ENCODE measurements at places on chromosomes 7 and 10.

DNA sequence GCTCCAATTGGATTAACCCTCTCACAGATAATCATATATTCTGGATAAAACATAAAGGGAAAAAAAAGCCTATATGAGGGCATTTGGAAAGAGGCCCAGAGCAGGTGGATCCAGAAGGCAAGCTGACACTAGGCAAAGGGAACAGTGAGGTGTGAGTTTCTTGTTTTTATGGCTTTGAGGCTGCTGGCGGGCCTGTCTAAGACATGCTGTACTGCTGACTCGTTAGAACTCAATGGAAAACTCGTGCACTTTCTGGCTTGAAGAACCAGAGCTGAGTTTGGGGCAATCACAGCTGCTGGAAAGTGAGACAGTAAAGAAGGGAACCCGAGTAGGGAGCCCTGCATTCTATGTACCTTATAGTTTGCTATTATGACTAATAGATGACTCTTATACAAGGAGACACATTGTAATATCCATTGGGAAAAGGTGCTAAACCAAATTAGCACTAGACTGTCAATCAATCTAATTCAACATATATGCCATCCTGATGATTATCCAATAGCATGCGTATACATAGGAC is 637.1 kb downstream of the GATA3 start:
- no peak for DNase-seq

GRCh38 chr10:98340940-98341310 is 72.9 kb upstream of the LOXL4 start:
- no peak for DNase-seq

GRCh38 chr7:116786791-116787443 is 75.5 kb upstream of the CAPZA2 start:
- no peak for DNase-seq

GRCh38 chr7:23405240-23405618 is 65.1 kb downstream of the IGF2BP3 start:
- no peak for DNase-seq

GRCh38 chr10:59839576-59839975 is 66.8 kb downstream of the CCDC6 start:
- no peak for DNase-seq

- DNase-seq: no peak
Measured at GRCh38 chr7:24341691-24342413, 57.9 kb downstream of the NPY start.

- DNase-seq: no peak
Measured at GRCh38 chr7:84258628-84259027, 64.0 kb upstream of the SEMA3A start.

- DNase-seq: no peak
Measured at GRCh38 chr7:4794591-4795350, 19.3 kb downstream of the AP5Z1 start.

DNA sequence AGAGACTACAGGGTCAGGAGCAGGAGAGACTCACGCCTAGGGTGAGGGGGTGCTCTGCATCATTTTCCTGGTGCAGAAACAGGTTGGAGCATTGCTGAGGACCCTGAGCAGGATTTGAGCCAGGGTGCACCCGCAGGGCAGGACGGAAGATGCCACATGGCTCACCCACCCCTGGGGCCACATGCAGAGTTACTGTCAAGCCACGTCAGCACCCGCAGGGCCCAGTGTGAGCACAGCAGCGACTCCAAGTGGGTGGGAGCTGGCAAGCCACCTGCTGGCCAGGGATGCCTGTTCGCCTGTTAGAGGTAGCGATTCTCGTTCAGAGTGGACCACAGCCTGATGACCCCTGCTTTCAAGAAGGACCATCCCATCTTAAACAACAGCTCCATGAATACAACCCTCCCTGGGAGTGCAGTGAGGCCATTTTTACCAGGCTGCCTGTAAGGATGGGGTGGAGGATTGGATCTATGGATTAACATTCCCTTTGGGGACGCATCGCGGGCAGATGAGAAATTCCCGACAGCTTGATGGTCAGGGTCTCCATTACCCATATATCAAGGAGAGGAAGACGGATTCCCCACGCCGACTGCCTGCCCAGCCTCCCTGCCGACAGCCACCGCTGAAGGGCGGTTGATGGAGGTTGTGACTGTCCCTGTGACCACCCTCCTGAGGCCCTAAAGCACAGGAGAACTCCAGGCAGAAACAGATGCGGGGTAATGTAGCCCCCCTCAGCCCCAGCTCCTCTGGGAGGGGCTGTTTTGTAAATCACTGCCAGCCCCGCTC is 101.1 kb upstream of the RET start:
- no peak for DNase-seq

GRCh38 chr10:6918305-6918704 is 338.2 kb upstream of the PRKCQ start:
- DNase-seq: peak; percentile 47

- DNase-seq: no peak
Measured at GRCh38 chr10:3919709-3920308, 134.8 kb upstream of the KLF6 start.

DNA sequence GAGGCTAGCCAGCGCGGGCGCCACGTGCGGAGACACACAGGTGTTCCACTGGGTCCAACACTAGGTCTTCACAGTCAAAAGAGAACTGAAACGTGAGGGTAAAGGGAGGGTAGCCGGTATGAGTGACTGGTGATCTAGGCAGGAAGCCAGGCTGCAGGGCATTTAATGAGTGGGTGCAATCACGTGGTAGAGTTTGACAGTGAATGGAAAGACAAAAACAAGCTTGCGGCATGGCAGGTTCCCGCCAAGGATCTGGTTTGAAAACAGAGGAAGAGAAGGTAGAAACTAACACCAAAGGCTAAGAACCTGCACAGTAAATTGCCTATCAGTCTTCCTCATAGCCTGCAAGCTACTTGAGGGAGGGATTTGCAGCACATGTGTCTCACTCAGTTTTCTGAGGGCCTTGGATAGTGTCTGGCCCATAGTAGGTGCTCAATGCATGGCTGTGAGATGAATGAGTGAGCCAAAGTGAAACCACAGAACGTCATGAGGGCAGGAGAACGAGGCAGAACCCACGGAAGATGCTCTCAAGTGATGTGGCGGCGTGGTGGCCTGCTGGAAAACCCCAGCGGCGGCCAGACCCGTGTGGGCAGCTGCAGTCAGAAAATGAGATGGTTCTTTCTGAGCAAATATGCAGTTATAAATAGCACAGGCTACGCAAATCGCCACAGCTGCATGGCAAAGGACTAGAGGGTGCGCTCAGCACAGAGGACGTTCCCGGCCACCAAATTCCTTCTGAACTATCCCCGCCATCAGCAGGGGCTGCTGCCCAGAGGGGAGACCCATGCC is 183.6 kb upstream of the NFE2L3 start:
- peak; percentile 57 for DNase-seq

- DNase-seq: no peak
Measured at GRCh38 chr7:29032146-29032545, 74.0 kb upstream of the TRIL start.

DNA sequence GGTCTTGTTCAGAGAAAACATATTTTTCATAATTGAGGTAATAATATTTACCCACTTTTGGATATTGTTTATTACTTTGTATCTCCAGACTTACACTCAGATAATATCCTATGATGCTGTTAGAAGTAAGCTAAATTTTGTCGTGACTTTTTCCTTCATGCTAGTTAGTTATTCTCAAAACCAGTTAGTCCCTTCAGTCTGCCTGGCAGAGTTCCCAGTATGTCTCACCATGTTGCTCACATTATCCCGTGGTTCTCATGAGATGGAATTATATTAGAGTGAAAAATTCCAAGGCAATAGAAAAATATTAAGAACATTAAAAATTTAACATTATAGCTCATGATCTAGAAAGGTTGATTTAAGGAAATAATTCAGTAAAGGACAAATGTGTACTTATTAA is 81.5 kb upstream of the SMIM30 start:
- no peak for DNase-seq

GRCh38 chr7:70937424-70937823 is 194.5 kb upstream of the GALNT17 start:
- DNase-seq: no peak

DNA sequence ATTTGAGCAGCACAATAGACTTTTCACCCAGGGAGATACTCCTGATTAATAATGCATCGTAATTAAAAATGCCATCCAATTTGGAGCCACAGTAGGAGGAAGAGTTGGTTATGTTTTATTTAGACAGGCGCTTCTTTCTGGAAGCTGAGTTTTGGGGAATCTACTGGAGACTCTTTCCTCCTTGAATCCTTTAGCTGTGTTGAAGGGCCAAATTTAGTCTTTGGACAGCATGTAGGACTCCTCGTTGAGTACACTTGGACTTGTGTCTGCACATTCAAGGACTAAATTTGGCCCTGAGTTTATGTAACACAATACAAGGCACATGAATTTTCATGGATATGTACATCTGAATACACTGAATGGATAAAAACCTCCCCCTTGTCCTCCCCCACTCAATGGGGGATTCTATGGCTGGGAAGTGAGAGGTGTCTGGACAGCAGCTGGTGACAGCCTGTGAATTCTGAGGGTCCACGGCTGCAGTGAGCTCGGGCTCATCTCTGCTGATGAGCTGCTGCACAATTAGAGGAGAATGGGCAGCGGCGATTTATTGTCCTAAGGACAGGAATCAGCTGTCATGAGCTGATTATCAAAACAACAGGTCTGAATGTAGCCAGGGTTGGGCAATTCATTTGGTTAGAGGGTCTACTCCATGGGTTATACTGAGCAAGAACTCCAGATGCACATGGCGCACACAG is 95.2 kb downstream of the PRTFDC1 start:
- DNase-seq: no peak

GRCh38 chr10:4147245-4147644 is 362.2 kb upstream of the KLF6 start:
- DNase-seq: no peak

DNA sequence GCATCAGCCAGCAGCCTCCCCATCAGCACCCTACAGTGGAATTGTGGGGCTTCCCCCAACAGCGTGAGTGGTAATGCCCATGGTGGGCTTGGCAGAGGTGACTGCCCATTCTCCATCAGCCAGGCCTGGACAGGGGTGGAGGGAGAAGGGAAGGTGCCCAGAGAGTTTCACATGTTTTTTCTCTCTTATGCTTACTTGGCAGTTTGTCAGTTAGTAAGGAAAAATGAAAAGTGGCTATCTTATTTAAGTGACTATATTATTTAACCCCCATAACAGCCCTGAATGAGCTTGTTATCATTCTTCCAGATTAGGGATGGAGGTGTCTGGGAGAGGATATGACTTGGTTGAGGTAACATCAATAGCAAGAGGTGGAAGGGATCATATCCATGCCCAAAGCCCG is 921.7 kb downstream of the GRID1 start:
- DNase-seq: no peak

DNA sequence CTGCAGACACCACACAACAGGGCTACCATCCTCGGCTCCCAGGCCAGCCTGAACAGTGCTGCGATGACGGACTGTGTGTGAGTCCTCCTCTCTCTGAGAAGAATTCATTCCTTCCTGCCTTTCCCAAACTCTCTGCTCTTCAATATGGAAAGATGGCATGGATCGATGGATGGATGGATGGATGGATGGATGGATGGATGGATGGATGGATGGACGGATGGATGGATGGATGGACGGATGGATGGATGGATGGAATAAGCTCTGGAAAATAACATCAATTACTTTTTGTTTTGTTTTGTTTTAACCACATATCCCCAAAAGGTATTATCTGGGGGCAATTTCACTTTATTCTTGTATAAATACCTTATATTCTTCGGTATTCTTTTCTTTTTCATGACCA is 151.9 kb downstream of the AKR1D1 start:
- no peak for DNase-seq

- no peak for DNase-seq
Measured at GRCh38 chr10:107813451-107814162, 649.1 kb upstream of the SORCS1 start.

GRCh38 chr10:115951242-115951641 is 321.8 kb downstream of the GFRA1 start:
- no peak for DNase-seq

DNA sequence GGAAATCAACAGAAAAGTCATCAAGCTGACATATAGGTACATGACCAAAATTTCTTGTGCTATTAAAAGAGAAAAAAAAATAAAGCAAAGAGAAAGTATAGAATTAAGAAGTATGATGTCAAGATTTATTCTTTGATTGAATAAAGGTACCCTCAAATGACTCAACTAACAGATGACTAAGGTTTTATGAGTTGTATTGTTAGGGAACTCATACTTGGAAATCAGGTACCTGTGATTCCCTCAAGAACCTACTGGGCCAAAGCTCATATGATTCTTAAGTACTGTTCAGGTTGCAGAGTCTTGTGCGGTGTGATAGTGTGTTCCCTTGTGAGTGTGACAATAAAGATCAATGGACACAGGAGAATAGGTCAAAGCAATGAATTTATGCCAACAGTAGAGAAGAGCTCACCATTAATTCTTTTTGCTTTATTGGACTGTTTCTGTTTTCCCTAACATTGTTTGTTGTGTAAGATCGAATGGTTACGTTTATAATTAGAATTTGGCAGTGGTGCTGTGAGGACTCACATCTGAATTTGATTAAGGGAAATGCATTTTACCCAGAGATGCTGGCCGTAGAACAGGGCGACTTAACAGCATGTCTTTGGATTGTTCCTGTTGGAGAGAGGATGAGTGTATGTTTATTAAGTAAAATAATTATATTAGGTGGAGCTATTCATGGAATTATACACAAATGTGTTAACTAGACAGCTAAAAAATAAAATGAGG is 293.2 kb upstream of the SEMA3D start:
- no peak for DNase-seq

- DNase-seq: no peak
Measured at GRCh38 chr10:29186221-29186620, 102.6 kb upstream of the LYZL1 start.

DNA sequence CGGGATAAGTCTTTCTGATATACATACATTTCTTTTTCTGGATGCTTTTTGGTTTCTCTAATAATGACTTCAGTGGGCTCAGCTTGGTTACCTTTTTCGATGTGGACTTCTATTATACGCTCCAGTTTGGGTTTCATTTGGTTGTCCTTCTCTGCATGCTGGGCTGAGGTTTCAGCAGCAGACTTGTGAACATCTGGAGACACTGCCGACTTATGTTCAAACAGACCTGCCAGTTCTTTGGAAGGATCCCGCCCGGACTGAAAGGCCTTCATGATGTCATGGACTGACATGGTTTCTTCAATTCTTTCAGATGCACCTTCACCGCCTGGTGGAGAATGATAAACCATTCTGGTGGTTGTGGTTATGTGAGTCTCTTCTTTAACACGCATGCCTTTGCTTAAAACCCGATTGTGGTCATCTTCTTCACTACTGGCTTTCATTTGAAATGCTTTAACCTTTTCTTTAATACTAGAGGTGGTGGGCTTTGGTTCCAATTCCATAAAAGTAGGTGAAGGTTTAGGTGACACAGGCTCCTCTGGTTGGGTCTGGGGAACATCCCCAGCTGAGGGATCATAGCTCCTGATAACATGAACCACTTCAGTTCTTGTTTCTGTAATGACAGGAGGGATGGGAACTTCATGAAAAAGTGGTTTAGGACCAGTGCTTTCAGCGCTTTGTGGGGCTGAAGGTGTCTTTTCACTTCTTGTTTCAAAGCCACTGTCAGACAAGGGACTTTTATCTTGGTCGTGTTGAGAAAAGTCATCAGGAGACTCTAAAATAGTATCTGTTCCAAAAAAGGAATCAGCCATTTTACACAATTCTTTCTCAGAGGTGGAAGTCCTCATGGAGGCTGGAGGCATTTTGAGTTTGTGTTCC is 167.7 kb upstream of the CCDC6 start:
- DNase-seq: no peak

All from stimulated activated CD8-positive, alpha-beta memory T cell treated with anti-CD3 and anti-CD28 coated beads, Interleukin-15, amount 100 ng/mL, for 48 hours (primary cell).